NCI-H446 (cell line): ENCODE measurements at places on chromosomes 2 and 18.
A peak's percentile ranks its signal among the peaks of the same experiment; 100 is the strongest.

DNA sequence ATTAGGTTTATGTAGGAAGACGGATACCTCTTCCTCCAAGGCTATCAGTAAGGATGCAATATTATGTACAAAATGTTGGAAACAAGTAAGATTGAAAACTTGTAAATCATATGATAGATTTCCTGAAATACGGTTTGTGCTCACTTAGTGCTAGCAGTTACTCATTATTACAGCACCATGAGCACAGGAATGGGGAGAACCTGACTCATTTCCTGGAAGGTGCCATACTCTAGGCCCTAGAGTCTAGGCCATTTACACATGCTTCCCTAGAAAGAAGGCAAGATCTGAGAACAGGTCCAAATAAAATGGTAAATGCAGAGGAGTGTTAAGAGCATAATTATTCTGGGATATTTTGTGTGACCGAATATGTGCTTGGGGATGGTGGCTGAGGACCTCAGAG lies 467.7 kb upstream of the CELF4 start:
- no peak for DNase-seq

GRCh38 chr18:6406910-6407470 lies 7.7 kb downstream of the L3MBTL4 start:
- DNase-seq, result no peak

- DNase-seq, result peak; percentile 92
Measured at GRCh38 chr2:47008381-47009252, 93.0 kb upstream of the MCFD2 start.

- no peak for DNase-seq
Measured at GRCh38 chr2:98346311-98347236, at the start of gene CNGA3. Gene CNGA3, plus strand, starts transcription at chr2:98346456. Its CDS starts 23,520 bp downstream, at chr2:98369976.

DNA sequence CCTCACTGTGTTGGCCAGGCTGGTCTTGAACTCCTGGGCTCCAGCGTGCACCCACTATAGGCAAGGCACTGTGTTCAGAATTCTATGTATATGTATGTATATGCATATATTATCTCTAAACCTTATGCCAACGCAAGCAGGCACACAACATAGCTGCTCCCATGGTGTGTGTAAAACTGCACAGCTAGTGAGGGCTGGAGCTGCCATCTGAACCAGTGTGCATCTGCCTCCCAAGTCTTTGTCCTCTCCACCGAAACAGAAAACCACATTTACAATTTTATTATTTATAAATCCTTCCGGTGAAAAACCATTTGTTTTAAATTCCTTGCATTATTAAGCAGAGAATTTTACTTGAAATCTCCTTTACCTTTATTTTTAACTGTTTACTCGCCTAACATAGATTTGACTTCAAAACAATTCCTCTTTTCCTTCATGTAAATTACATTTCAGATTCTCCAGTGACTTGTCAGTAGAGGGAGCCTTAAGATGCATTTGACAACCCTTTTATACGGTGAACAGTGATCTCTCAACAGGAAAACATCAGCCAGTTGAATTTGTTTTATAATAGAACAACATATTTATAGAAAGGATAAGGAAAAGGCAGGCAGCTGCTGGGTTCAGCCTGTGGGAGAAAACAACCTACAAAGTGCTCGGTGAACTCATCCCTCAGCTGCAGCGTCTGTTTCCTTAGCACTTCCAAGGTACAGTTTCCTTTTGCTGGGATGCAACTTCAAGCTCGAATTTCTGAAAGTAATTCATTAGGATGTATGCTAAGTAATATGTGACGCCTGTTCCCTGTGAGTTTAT lies 101.2 kb downstream of the MYT1L start:
- DNase-seq, result peak; percentile 38

- no peak for DNase-seq
Measured at GRCh38 chr2:174240097-174240496, 8.2 kb downstream of the OLA1 start.

- DNase-seq, result no peak
Measured at GRCh38 chr2:12498704-12499103, 218.0 kb upstream of the TRIB2 start.

DNA sequence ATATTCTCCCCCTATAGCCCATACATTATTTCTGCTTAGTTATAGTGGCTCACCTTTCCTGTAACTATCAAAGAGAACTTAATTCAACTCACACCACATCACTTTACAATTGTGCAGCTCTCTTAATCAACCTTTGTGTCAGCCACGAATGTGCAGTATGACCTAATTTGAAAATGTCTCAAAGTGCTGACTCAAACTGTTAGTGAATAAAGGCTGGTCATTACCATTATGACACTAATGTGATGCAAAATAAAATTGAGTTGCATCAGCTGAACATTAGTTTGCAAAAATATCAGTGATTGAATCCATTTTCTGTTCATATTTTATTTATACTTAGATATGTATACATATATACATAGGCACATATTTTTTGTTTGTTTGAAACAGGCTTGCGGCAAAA lies 251.8 kb downstream of the MEIS1 start:
- DNase-seq, result no peak

GRCh38 chr2:28166956-28167355 lies 225.7 kb upstream of the FOSL2 start:
- no peak for DNase-seq

DNA sequence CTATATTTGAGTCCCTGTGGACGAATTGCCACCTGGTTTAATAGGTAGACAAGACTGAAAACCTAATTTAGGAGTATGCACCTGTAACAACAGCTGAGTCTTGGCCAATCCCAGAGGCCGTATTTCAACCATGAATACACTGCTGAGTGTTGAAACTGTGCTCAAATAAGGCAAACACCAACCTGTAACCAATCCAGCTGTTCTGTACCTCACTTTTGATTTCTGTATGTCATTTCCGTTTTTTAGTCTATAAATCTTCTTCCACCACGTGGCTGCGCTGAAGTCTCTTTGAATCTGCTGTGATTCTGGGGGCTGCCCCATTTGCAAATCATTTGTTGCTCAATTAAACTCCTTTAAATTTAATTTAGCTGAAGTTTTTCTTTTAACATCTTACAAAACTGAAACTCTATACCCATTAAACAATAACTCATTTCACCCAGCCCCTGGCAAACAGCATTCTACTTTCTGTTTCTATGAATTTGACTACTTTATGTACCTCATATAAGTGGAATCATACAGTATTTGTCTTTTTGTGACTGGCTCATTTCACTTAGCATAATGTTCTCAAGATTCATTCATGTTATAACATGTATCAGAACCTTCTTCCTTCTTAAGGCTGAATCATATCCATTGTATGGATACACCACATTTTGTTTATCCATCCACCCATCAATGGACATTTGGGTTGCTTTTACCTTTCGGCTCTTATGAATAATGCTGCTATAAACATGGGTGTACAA lies 7.5 kb upstream of the YPEL5 start:
- no peak for DNase-seq

DNA sequence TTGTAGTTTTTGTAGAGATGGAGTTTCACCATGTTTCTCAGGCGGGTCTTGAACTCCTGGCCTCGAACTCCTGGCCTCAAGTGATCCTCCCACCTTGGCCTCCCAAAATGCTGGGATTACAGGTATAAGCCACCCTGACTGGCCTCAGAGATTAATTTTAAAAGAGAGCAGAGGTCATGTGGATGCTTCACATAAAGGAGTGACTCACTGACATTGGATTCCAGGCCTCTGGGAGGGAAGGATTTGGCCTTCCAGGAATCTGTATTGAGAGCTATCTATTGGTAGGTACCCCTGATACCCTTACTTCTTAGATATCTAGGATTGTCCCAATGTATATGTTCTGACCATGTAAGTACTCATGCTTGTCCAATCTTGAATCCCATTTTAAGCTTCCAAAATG lies 138.4 kb downstream of the FAM161A start:
- DNase-seq, result no peak

GRCh38 chr2:41498781-41499180 lies 549.0 kb upstream of the PKDCC start:
- DNase-seq, result no peak

GRCh38 chr18:8031496-8031895 lies 464.4 kb downstream of the PTPRM start:
- DNase-seq, result no peak
